ENCODE measurements at places on chromosomes 16 and 17.

GRCh38 chr17:40093580-40094201 is 6.7 kb downstream of the NR1D1 start:
- no peak for DNase-seq

GRCh38 chr17:8855477-8856204 is 11.8 kb downstream of the PIK3R6 start:
- DNase-seq, result no peak

DNA sequence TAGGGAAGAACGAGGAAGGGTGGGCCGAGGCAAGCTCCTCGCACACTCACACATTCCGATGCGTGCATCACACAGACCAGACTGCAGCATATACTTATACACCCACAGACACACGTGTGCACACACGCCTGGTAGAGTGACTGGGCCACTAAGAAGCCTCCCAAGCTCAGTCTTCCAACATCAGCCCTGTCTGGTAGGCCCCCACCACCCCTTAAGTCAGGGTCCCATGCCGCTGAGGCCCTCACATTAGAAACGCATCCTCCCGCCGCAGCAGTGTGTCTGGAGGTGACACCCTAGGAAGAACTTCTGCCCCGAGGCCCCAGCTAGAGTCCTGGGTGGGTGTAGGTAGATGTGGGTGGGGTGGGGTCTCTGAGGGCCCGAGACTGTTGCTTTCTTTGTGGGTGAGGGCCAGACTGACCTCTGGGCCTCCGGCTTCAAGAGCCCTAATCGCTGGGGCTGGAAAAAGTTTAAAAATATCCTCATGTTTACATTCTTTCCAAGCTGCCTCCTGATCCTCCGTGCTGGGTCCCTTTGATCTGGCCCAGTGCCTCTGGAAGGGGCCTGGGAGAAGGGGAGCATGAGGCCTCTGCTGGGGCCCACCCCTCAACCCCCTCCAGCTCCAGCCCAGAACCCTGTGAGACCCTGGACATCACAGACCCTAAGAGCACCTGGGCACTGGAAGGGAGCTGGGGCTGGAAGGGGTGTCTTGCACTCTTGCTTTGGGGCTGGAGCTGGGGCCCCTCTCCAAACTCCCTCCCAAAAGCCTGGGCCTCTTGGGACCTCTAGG is 13.6 kb downstream of the CDH16 start:
- no peak for DNase-seq

DNA sequence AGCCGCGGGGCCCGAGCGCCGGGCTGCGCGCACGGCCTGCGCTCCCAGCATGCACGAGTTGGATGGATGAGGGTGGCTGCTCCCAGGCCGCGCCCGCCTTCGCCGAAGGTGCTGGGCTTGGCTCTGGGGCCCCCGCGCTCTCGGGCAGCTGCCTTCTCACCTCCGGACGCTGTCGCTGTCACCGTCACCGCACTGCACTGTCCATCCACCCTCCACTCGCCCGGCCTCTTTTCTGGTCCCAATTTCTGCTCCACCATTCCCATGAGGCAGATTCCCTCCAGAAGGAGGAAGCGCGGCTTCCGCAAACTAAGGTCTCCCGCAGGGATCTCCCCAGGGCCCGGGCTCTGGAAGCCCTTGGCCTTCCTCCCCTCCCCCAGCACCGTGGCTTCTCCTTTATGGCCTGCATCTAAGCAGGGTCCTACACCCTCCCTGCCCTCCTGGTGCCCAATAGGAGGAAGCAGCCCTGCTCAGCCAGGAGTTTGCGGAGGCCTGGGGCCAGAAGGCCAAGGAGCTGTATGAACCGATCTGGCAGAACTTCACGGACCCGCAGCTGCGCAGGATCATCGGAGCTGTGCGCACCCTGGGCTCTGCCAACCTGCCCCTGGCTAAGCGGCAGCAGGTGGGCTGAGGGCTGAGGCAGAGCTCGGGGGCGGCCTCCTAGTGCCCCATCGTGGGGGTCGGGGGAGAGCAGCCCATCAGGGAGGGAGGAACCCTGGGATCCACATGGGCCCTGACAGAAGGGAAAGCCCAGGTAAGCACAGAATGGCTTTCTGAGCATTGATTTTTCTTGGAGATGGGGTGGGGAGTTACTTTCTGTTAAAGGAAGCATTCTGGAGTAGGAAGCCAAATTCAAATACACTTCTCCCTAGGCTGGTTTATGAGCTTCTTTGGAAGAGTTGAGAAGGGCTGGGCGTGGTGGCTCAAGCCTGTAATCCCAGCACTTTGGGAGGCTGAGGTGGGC is 899 bp downstream of the ACE start:
- DNase-seq, result peak; percentile 47

DNA sequence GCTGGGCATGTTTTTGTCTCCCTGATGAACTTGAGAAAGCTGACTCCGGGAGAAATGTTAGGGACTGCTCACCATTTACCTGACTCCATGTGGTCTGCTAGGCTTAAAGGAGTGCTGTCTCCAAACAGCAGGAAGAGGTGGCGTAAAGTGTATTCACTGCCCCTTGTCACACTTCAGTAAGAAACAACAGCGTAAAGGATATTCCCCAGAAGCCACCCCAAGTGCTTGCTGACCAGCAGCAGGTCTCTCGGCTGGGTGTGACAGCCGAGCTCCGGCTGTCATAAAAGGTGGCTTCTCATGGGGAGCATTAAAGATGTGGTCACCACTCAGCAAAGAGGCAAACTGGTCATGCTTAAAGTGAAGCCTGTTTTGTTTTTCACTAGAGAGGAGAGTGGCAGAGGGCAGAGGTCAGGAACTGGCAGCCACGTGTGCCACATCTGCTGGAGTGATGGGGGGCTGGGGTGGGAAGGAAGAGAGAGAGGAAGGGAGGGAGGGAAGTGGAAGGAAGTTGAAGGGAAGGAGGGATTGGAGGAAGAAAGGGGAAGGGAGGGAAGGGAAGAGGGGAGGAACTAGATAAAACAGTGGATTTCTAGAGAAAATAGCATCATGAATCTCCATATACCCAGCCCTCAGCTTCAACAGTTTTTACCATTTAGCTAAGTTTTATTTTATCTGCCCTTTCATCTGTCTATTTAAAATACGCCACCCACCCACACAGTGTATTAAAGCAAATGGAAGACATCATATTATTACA is 119.3 kb downstream of the CLEC16A start:
- no peak for DNase-seq

DNA sequence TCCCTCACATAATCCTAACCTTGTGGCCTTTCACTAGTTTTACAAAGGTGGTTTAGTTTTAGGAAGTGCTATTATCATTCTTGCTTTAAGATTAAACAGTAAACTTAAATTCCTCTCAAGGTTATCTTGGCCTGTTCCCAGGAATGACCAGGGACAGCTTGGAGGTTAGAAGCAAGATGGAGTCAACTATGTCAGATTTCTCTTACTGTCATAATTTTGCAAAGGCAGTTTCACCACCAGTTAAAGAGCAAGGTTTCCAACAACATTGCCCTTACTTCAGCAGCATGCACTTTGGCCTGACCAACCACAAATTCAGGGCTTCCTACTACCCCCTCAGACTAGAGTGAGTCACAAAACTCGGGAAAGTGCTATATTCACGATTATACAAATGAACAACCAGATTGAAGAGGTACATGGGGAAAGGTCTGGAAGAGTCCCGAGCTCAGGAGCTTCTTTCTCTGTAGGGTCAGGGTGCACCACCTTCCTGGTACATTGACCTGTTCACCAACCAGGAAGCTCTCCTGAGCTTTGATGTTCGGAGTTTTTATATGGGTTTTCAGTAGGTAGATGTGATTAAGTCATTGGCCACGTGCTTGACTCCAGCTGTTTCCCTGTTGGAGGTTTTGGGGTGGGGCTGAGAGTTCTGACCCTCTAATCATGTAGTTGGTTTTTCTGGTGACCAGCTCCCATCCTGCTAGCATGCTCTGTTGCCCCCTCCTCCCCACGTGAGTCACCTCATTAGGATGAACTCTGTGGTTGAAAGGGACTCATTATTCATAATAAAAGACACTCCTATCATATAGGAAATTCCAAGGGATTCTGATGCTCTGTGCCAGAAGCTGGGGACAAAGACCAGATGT is 19.4 kb downstream of the RHOT1 start:
- no peak for DNase-seq

DNA sequence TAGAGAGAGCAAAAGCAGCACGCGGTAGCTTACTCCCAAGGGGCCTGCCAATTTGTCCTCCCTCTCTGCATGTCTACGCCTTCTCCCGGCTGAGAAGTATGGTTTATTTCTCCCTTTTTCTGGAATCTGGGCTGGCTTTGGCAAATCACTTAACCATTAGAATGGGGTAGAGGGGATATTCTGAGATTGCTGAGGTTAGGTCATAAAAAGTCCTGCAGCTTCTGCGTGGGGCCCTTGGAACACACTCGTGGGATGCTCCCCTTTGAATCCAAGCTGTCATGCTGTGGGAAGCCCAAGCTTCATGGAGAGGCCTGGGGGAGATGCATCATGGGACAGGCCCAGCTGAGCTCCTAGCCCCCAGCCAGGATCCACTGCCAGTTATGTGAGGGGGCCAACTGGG is 403.6 kb upstream of the MAF start:
- DNase-seq, result no peak

DNA sequence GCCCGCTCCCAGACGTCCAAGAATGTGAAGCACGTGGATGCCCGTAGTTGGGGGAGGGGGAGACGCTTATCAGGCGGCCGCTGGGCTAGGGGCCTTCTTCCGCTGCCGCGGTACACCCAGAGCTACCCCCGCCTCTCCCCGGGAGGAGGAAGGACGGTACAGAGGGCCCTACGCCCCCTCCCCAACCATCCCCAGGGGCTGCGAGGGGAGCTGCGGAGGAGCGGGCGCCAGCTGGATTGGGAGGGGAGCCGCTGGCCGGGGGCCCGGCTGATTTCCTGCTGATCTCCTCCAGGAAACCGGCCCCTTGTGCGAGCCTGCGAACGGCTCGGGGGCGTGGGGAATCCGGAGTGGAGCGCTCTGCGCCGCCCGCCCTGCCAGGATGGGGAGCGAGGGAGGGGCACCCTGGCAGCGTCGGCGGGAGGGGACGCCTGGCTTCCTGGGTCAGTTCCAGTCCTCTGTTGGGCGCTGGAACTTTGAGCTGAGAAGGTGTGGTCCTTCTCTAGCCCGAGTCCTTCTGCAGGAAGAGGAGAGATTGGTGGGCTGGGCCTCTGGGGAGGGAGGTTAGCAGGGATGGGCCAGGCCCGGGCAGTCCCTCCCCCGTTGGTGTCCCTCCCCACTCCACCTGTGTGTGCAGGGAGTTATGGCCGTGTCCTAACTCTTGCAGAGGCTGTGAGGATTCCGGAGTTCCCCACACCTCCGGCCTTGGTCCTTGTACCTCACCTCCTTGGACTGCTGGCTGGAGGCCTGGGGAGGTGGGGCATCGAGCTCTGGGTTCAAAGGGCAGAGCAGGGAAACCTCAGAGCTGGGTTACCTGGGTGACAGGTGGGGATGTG is 19.2 kb downstream of the GJD3 start:
- DNase-seq, result peak; percentile 77

- DNase-seq, result no peak
Measured at GRCh38 chr17:72452286-72453173, 331.7 kb downstream of the SOX9 start.

- DNase-seq, result no peak
Measured at GRCh38 chr16:1060416-1061340, 11.9 kb upstream of the SSTR5 start.

GRCh38 chr16:68685685-68686478 is 40.8 kb downstream of the CDH3 start:
- no peak for DNase-seq

GRCh38 chr16:4288148-4288921 is 15.5 kb upstream of the TFAP4 start:
- peak; percentile 76 for DNase-seq

DNA sequence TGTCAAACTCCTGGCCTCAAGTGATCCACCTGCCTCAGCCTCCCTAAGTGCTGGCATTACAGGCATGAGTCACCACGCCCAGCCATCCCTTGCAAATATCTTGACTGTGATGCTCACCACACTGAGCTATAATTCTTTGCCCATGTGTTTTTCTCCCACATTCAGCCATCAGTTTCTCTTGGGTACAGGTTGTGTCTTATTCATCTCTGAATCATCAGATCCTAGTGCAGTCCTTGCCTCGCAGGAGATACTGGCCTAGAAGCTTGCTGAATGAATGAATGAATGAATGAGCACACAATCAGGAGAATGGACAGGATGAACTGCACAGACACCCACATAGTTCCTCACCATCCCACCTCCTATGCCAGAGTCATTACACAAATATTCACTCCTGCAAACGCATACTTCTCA is 24.4 kb upstream of the ETV4 start:
- no peak for DNase-seq

DNA sequence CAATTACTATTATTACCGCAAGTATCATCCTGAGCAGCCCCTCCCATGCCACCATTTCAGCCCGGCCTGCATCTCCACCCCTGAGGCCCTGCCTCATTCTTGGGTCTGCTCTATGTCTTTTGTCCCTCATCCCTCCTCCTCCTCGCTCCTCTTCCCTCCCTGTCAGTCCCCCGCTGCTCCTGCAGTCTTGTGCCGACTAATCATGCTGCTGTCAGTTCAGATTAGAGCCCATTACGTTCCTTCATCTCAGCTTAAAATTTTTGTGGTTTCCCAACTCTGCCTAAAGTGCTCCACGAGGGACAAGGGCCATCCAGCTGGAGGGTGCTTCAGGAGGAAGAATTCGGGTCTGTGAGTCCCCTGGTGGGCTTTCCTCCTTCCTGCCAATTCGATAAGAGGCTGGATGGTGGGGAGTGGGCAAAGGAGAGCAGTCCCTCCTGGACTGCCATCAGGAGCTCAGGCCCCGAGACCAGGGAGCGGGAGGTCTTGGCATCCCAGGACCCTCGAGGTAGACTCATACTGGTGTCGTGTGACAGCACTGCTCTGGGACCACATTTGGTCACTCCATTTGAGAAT is 32.9 kb upstream of the GOSR2 start:
- no peak for DNase-seq

- DNase-seq, result no peak
Measured at GRCh38 chr16:21265104-21265837, 12.8 kb downstream of the CRYM start.

GRCh38 chr17:76865174-76865573 is 3.0 kb upstream of the MGAT5B start:
- DNase-seq, result no peak

- DNase-seq, result no peak
Measured at GRCh38 chr16:23357761-23358290, 55.7 kb downstream of the SCNN1B start.

GRCh38 chr16:396199-396598 is 800 bp upstream of the NME4 start:
- peak; percentile 53 for DNase-seq

DNA sequence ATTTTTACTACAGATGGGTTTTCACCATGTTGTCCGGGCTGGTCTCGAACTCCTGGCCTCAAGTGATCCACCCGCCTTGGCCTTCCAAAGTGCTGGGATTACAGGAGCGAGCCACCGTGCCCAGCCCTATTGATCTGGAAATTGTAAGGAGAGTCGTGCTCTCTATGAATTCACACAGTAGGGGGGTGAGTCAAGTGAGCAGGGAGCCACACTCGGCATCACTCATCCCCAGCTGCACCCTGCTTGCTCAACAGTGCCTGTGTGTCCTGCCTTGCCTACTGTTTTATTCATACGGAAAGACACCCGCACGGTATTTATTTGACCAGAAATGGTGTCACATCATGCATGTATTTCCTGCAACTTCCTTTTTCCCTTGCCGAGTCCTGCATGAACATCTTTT is 157.2 kb upstream of the FOXF1 start:
- DNase-seq, result no peak
